ENCODE measurements at places on chromosomes 1 and 21.

DNA sequence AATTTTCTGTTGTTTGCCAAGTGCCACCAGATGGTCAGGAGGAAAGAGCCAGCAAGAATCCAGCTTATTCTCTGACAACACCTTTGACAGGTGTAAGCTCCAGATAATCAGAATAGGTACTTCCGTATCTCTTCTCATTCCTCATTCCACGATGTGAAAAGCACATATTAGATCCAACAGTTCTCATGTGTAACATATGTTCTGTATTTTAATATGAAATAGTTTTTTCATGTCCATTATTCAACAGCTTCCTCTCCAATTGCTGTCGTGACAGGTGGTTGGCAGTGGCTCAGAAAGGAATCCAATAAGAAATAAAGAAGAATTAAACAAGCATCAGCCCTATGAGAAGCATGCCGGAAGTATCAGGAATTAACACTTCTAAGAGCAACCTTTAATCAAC lies 1624.7 kb downstream of the MRPL39 start:
- no peak for DNase-seq

DNA sequence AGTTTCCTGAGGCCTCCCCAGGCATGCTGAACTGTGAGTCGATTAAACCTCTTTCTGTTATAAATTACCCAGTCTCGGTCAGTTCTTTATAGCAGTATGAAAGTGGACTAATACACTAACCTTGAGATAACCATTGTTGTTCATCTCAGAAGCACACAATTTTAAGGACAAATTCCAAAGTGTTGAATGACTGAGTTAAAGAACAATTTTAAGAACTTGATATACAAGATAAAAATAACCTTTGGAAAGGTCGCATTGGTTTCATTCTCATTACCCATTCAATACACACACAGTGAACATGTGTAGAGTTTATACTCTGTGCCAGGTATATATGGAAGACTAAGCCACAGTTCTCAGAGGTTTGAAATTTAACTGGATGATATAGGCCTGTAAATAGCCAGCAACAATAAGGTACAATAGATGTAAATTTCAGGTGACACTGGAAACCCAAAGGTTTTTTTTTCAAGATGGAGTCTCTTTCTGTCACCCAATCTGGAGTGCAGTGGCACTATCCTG lies 19.1 kb upstream of the SRSF10 start:
- no peak for DNase-seq

GRCh38 chr1:94039871-94040569 lies 80.9 kb downstream of the ABCA4 start:
- DNase-seq, result peak; percentile 76

DNA sequence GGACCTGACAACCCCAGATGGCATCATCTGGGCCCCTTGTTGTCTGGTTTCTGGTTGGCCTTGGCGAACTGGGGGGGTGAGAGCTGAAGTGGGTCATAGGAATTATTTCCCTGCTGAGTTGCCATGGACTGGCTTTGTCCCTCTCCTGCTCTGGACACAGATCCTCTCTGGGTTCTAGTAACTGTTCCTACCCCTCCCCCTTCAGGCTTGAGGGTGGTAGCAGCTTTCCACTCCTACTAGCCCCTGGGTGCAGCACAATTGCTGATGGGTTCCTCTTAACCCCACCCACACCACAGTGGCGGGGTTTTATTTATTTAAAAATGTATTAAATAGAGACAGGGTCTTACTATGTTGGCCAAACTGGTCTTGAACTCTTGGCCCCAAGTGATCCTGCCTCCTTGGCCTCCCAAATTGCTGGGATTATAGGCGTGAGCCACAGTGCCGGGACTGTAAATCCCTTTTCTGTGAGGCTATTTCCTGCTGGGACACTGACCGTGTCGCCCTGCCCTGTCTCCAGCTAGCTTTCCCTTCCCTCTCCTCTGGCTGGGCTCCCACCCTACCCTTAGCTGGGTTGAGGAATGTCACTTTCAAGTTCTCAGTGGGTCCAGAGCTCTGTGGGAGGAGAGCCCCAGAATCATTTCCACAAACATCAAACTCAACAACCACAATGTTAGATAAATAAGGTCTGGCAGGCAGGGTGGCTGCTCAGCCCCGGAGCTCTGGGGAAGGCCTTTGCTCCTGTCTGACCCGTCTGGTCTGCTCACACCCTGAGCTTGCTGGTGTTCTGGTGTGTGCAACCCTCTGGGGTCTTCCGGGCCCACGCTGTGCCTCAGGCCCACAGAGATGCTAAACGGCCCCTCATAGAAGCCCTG lies 112.7 kb upstream of the WNT4 start:
- DNase-seq, result no peak

- no peak for DNase-seq
Observed at GRCh38 chr1:19445417-19446342, 39.7 kb downstream of the CAPZB start.

GRCh38 chr21:37101384-37101783 lies 28.3 kb downstream of the TTC3 start:
- no peak for DNase-seq

DNA sequence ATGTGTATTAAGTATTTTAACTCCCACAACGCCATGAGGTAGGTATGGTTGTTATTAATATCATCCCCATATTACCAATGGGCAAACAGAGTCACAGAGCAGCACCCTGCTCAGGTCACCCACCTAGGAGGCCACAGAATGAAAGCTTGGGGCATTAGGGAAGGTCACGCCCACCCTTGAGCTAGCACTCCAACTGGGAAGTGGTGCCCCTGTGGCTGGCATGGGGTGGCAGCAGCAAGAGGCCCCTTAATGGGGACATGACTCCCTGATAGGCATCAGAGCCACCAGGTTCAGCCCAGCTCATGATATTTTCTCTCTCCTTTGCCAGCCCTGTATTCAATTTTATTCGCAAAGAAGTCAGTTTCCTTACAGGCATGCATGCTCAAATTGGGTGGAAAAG lies 90.6 kb downstream of the DMRTB1 start:
- DNase-seq, result no peak

- DNase-seq, result no peak
Observed at GRCh38 chr1:153536671-153537375, 1.0 kb upstream of the S100A6 start.

DNA sequence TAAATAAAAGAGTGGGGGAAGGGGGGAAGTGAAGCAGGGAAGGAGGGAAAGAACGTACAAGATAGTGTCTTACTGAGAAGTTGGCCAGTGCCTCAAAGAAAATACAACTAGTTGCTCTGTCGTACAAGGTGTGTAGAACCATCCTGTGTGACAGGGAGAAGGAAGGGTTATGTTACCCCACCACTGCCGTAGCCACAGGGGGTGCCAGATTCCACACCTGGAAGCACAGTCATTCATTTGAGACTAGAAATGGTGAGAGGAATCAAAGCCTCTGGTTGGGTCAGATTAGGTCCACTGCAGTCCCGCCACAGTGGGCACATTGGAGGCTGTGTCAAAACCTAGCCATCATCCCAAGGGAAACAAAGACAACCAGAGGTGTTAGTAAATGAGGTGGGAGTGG lies 2.7 kb upstream of the ERI3 start:
- DNase-seq, result no peak

- DNase-seq, result no peak
Observed at GRCh38 chr1:44707959-44708831, 22.8 kb downstream of the RNU5D-1 start.

All from NCI-H524 treated with DMSO at 0.1 percent for 48 hours (cell line).